Fibroblast of skin of right quadriceps (primary cell): ENCODE measurements at places on chromosomes 6 and 20.

- DNase-seq, result no peak
These were observed 69.3 kb downstream of the ALDH5A1 start for GRCh38 chr6:24564081-24564480.

DNA sequence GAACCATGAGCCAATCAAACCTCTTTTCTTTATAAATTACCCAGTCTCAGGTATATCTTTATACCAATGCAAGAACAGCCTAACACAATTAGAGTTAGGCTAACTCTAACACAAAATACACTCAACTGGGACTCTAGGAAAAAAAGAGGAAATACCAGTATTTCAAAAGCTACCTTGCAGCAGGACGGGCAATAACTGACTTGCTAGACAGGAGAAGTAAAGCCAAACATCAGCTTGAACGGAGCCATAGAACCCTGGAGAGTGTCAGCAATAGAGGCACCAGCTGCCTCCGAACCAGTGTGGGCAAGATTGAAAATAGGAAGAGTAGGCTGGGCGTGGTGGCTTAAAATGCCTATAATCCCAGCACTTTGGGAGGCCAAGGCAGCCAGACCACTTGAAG lies 162.0 kb upstream of the SOX4 start:
- DNase-seq, result no peak

DNA sequence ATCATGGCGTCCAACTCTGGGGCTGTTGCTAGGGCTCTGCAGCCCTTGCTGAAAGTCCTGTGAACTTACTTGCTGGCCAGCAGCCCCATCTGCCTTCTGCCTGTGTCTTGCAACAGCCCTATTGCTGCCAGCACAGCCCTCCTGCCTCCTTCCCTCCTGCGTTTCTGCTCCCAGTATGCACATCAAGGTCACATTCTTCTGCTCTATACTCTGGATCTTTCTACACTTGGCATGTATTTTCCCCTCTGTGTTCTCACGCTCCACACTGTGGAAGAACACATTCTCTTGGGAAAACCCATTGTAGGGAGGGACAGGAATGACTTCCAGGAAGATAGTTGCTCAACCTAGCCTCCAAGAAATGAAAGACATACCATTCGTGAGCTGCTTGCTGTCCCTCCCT lies 80.9 kb upstream of the PHACTR2 start:
- peak; percentile 21 for DNase-seq

GRCh38 chr6:56096541-56096940 lies 150.8 kb downstream of the COL21A1 start:
- peak; percentile 38 for DNase-seq

- DNase-seq, result no peak
These were observed 16.8 kb upstream of the PHACTR3 start for GRCh38 chr20:59587570-59587969.

DNA sequence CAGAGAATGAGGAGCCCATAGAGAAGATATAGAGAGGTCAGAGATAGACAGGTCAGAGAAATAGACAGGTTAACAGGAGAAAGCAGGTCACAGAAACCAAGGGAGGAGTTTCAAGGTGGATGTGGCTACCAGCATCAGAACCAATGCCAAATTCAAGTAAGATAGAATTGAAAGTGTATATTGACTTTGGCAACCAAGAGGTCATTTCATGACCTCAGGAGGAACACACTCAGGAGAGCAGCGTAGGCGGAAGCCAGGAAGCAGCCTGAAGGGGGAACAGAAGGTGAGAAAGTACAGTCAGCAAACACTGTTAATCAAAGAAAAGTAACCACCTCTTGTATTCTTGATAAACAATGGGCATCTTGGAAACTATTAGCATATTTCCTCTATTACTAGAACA lies 33.9 kb upstream of the ALDH8A1 start:
- DNase-seq, result no peak

GRCh38 chr6:102154176-102154575 lies 760.7 kb downstream of the GRIK2 start:
- DNase-seq, result no peak

GRCh38 chr6:55456016-55456415 lies 123.0 kb downstream of the HMGCLL1 start:
- DNase-seq, result no peak

GRCh38 chr6:170012037-170012330 lies 260.6 kb downstream of the ERMARD start:
- DNase-seq, result no peak

- peak; percentile 95 for DNase-seq
These were observed at the start of gene MARCKS for GRCh38 chr6:113856625-113857555. Gene MARCKS, plus strand, starts transcription at chr6:113857345. Its CDS starts 401 bp downstream, at chr6:113857746.

- DNase-seq, result no peak
These were observed 268.3 kb upstream of the FAM83B start for GRCh38 chr6:54578261-54578660.

DNA sequence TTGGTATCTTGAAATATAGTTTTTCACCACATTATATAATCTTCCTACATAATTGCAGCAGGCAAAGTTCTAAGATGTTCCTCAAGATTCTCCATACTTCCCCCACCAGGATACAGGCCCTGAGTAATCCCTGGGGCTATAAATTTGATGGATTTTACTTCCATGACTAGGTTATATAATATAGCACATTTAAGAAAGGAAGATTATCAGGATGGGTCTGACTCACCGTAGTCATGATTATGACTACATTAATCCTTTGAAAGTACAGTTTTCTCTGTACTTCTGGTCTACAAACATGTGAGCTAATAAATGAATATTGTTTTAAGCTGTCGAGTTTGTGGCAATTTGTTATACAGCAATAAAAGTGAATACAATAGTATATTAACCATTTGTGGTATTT lies 122.5 kb downstream of the MACROD2 start:
- peak; percentile 19 for DNase-seq

- DNase-seq, result peak; percentile 17
These were observed 404.5 kb downstream of the PHF3 start for GRCh38 chr6:64040113-64040512.

DNA sequence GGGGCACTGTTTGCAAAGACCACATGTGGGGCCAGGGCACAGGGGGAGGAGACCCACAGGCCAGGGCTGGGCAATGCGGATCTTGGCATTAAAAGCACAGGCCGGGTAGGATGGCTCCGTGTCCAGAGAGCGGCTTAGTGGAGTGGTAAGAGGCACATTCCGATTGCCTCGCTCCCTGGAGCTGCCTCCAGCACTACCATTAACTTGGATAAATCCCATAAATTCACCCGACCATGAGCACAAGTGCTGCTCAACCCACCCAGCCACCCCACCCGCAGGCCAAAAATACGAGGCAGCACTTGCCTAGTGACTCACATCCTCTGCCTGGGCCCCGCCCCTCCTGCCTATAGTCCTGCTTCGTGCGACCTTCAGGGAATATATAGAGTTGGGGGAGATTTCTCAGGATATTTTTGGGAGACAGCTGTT lies 67.5 kb upstream of the QKI start:
- DNase-seq, result peak; percentile 22

DNA sequence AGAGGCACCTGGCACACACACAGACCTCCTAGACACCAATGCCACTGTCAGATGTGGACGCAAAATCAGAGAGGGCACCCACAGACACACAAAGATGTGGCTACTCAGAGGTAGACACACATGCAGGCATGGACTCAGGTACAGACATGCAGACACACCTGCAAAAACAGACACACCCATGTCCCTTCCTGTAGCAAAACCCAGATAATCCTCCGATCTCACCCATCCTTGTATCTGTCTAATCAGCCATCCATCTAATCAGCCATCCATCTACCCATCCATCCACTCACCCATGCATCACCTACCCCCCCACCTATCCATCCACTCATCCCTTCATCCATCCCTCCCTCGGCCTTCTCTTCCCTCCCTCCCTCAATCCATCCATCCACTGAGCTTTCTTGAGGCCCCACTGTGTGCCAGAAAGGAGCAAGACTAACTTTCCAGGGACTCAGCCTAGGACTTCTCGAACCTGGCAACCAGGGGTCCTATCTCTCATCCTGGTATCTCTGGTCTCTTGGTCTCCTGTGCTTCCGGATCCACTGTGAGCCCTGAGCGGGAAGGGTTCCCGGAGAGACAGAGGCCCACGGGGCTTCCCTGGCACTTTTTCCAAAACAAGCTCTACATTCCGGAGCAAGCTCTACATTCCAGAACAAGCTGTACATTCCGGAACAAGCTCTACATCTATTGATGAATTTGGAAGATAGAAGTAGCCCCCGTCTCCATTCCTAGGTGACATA lies 1.1 kb upstream of the TGM2 start:
- peak; percentile 55 for DNase-seq

- no peak for DNase-seq
These were observed 9.6 kb downstream of the SNX3 start for GRCh38 chr6:108251252-108251651.

GRCh38 chr6:69179681-69180080 lies 544.6 kb downstream of the ADGRB3 start:
- DNase-seq, result no peak

- peak; percentile 85 for DNase-seq
These were observed 200.1 kb downstream of the CLIC5 start for GRCh38 chr6:45815466-45816125.

- DNase-seq, result peak; percentile 87
These were observed 93.3 kb upstream of the RNF24 start for GRCh38 chr20:4108495-4109306.

- DNase-seq, result no peak
These were observed 25.6 kb downstream of the MAN1A1 start for GRCh38 chr6:119323931-119324330.

GRCh38 chr6:73580247-73581149 lies 59.7 kb upstream of the EEF1A1 start:
- DNase-seq, result peak; percentile 98

GRCh38 chr6:108419474-108419873 lies 124.6 kb downstream of the AFG1L start:
- no peak for DNase-seq
